Ureter (tissue), 1 donor: ENCODE measurements at places on chromosomes 3 and 15.

GRCh38 chr15:26143221-26143620 is 280.1 kb upstream of the ATP10A start:
- DNase-seq: no peak

DNA sequence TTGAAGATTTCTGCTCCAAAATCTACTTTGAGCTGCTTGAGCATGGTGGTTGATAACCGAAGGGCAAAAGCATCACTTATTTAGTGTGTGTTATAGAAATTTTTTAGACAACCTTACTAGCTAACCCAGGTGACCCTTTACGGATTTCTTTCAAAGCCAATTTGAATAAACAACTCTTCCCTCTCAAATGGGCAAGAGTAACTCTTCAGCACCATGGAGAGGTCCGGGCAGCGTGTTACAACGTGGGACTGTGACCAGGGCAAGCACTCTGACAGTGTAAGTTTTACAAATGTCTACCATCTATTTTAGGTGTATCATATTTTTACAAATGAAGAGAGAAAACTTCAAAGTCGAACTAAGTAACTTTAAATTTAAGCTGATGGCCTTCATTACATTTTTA is 471.8 kb downstream of the MFSD1 start:
- DNase-seq: peak; percentile 45

- no peak for DNase-seq
Observed at GRCh38 chr15:80693682-80694610, 1.2 kb upstream of the ABHD17C start.

DNA sequence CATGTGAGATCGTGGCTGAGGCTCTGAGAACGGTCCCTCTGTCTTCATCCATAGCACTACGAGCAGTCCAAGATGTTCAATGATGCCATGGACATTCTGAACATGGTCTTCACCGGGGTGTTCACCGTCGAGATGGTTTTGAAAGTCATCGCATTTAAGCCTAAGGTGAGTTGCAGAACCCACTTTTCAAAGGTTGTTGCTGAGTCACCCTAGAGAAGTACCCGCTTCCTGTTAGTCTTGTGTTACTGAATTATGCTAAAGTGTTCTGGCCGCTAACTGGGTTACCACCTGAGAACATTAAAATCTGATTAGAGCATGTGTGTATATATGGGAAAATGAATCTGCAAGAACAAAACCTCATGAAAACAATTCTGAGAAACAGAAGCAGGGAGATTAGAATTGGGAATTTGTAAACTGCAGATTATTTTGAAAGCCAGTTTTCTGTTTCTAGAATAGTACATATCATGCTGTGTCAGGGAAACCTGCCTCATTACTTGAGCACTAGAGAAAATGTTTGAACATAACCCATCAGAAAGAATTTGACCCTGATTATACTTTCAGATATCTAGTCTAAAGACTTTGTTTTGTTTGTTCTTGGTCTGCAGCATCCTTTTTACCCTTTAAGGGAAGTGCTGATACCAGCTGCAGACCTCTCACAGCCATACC is 92.6 kb downstream of the CHDH start:
- no peak for DNase-seq

DNA sequence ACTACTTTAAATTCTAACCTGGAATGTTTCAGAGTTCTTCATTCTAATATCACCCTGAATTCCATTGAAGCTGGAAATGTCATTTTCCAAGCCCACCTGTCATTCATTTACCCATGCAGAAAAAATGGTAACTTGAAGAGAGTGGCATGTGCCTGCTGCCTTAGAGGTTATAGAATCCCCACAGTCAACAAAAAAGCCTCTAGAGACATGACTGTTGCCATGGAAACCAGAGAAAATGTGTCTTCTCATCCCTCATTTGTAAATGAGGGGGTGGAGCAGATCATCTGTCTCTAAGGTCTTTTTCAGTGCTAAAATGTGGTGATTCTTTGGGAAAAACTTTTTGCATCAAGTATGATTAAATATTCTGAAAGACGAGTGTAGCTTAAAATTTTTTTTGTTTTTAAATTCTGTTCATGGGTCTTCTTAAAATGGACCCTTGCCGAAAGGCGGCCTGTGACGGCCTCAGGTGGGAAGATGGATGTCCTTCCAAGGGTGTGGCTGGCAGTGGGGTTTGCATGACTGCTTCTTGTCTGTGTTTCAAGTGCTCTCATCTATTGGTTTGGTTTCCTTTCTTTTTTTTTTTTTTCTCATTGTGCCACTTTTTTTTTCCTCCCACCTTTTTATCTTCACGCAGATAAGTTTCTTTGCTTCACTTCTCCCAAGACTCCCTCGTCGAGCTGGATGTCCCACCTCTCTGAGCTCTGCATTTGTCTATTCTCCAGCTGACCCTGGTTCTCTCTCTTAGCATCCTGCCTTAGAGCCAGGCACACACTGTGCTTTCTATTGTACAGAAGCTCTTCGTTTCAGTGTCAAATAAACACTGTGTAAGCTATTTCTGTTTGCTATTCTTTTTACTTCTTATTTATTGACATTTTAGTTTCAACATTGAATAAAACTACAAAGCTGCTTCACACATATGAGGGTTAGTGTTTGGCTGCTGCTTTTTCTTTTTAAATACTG is 23.0 kb downstream of the TPM1 start:
- DNase-seq: no peak
